ENCODE measurements at places on chromosomes 7 and 10.

- no peak for DNase-seq
These were observed 30.6 kb downstream of the LHPP start for GRCh38 chr10:124492266-124492665.

DNA sequence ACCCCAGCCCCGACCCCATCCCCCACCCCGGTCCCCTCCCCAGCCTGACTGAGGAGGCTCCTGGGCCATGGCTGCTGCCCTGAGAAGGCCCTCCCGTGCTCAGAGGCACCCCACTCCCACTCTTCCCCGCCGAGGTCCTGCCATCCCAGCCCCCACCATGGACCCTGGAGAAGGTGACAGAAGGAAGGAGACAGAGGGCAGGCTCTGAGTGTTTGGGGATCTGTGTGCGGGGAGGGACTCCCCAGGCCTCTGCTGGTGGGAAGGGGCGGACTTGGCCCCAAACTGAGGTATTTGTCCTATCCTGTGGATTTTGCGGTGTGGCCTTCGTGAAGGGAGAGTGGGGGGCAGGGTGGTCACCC lies 53.4 kb downstream of the PWWP2B start:
- DNase-seq = no peak

DNA sequence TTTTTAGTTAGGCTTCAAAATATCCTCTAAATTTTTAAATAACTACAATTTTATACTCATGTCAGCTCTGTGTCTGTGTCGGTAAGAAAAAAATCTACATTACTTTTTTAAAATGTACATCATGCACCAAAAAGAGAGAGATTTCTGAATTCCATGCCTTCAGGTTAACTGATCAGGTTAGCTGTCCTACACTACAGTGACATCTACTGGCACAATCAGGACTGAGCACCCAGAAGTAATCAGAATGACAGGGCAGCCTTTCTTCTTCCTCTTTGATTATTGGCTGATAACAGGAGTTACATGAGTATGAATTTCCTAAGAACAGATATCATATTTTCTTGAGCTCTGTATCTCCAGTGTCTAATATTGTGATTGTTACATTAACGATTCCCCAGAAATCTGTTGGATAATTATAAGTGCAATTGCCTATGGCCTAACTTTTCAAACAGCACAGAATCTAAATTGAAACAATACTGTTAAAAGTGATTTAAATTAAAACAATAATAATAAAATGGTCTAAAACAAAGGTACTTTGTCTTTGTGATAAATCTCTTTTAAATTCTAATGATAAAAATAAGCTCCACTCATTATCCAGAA lies 41.8 kb upstream of the HYCC1 start:
- peak; percentile 68 for DNase-seq

- no peak for DNase-seq
These were observed 42.0 kb upstream of the ADGRA1 start for GRCh38 chr10:133045556-133046389.

GRCh38 chr10:13003759-13004158 lies 2.2 kb upstream of the CCDC3 start:
- DNase-seq = no peak

- peak; percentile 41 for DNase-seq
These were observed 1.7 kb downstream of the PLEKHS1 start for GRCh38 chr10:113753020-113753692.

- peak; percentile 26 for DNase-seq
These were observed 46.0 kb downstream of the ZNRF2 start for GRCh38 chr7:30330134-30331111.

DNA sequence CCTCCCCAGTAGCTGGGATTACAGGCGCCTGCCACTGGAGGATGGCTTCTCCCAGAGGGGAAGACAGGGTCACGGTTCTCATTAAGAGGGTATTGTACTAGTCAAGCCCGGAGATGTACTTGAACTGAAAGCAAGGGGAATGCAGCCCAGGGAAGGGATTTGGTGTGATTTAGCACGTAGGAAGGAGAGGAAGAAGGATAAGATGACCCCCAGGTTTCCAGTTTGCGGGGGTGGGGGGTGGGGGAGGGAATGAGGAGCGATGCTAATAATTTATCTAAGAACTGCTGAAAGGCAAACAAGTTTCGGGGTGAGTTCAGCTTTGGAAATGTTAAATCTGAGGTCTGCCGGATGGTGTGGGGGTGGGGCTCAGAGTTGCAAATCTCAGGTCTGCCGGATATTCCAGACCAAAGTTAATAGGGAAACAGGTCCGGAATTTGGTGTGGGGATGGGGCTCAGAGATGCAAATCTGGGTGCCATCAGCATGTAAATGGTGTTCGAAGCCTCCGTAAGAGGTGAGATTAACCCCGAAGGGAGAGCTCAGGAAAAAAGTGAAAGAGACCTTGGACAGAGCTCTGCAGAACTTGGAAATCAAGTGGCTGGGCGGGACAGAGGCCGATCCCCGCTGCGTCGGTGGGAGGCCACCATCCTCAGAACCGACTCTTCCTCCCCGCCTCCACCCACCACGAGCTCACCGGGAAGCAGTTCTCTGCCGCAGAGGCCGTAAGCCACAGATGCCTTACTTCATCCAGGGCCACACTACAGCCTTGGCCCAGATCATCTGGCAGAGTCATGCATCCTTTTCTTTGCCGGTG lies 1.6 kb upstream of the SEPHS1 start:
- no peak for DNase-seq

- DNase-seq = no peak
These were observed 9.1 kb upstream of the PRKAR2B start for GRCh38 chr7:107035446-107035845.

DNA sequence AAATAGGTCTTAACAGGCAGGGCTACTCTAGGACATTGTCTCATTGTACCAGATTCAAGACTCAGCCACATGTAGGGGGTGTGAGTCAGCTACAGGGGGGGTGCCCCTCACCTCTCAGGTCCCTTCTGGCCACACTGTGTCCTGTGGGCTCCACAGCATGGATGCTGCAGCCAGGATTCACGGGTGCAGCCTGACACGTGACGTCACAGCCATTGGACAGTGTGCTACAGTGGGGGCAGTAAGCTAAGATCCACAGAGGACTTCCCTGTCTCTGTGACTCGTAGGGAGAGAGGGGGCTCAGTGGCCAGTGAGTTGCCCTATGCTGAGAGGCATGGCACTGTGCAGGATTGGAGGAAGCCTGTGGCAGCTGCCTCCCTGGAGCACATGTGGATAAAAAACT lies 77.9 kb downstream of the TMEM178B start:
- DNase-seq = no peak

- no peak for DNase-seq
These were observed 56.4 kb downstream of the CYCS start for GRCh38 chr7:25068502-25069213.

DNA sequence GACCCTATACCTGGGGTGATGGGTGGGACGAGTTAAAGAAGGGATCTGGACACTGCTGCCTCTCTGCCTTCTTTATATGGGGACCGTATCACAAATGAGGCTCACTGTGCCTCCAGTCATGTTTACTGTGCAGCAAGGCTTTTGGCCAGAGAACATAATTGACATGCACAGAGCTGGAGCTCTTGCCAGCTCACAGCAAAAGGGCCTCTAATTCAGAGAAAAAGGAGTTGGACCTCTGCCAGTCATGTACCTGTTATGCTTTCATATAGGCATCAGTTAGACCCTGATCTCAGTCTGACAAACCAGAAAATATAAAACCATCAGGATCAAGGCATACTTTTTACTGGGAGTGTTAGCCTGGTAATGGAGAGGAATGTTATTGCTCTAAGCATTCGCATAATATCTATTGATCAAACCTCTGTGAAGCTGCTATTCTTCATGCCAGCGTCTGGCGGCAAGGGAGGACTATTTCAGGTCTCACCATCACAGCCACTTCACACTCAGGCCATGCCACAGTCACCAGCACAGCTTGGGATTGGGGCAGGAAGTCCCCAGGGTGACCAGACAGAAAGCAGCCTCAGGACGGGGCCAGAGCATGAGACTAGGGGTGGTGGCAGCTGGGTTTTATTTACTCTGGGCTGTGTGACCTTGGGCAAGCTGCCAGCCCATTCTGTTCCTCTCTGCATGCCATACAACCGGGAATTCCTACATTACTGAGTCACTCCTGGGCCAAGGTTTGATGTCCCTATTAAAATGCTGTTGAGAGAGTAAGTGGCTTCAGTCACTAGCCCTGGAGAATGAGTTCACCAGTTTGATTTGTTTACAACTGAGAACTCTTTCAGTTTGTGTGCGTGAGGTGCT lies 90.1 kb downstream of the NPSR1 start:
- peak; percentile 97 for DNase-seq

GRCh38 chr10:104638861-104639589 lies 2.1 kb upstream of the SORCS3 start:
- DNase-seq = no peak

DNA sequence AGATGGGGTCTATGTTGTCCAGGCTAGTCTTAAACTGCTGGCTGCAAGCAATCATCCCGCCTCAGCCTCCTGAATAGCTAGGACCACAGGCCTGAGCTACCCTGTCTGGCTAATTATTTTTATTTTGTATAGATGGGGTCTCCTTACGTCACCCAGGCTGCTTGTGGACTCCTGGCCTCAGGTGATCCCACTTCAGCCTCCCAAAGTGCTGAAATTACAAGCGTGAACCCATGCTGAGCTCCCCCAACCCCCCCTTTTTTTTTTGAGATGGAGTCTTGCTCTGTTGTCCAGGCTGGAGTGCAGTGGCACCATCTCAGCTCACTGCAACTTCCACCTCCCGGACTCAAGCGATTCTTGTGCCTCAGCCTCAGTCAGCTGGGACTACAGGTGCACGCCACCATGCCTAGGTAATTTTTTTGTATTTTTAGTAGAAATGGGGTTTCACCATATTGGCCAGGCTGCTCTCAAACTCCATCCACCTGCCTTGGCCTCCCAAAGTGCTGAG lies 25.4 kb downstream of the FAM25A start:
- DNase-seq = no peak

DNA sequence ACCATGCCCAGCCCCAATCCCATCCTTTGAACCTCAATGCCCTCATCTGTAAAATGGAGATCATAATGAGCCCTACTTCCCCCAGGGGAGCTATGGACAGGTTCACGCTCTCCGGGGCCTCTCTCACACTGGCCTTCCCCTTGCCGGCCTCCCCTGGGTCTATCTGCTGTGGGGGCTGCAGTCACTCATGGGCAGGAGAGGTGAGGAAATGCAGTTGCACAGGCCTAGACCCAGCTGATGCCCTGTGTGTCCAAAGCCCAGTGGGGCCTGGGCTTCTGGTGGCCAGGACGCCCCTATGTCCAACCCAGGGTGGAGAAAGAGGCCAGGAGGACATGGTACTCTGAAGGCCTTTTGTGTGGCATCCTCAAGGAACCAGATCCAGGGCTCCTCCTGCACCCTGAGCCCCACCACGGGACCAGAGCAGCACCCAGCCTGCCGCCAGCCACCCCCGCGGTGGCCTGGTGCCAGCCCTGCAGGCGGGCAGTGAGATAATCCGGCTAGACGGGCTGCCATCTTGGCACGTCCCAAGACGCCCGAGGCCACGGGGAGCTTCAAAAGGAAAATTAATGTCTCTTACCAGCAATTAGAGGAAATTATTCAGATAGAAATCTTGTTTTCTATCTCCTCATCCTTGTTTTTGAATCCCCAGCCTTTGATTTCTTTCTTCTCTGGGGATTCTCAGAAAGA lies 39.0 kb downstream of the MYL10 start:
- no peak for DNase-seq

- peak; percentile 28 for DNase-seq
These were observed 28.1 kb downstream of the EPHB4 start for GRCh38 chr7:100799037-100799896.

- DNase-seq = no peak
These were observed 88.3 kb downstream of the BAMBI start for GRCh38 chr10:28765641-28766040.

- DNase-seq = peak; percentile 65
These were observed 98.8 kb downstream of the CHST15 start for GRCh38 chr10:123994417-123995081.

All from DMS153 (cell line).